ENCODE measurements at places on chromosomes 6 and 20.
A peak's percentile ranks its signal among the peaks of the same experiment; 100 is the strongest.

- DNase-seq: no peak
Measured at GRCh38 chr6:154226461-154226860, 130.1 kb downstream of the IPCEF1 start.

DNA sequence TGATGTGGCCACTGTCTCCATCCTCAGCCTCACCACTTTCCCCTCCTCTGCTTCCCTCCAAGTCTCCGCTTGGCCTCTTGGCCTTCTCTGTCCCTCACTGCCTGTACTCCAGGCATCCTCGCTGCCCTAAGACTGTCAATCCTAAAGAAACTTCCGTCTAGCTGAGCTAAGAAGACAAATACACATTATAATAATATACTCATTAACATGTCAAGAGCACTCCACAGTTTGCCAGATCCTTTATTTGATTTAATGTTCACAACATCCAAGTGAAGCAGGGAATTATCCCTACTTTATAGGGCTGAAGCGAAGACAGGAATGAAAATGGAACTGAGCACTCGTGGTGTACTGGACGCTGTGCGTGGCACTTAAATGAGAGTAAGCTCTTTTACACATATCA is 72.4 kb upstream of the SLC22A23 start:
- no peak for DNase-seq

- no peak for DNase-seq
Measured at GRCh38 chr6:72416744-72417465, 205.0 kb upstream of the KCNQ5 start.

DNA sequence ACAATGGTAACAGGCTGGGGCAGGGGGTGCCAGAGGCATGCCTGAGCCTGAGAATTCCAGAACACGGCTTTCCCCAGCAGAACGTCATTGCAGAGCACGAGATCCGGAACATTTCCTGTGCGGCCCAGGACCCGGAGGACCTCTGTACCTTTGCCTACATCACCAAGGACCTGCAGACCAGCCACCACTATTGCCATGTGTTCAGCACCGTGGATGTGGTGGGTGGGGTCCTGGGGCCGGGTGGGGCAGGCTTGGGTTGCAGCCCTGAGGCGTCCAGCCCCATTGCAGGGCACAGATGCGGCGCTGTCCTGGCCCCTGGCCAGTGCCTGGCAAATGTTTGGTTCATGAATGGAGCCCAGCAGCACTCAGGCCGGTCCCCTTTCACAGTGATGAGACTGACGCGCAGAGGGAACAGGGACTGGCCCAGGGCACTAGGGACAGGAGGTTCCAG is 57.1 kb downstream of the TCP11 start:
- DNase-seq: no peak

GRCh38 chr6:161211380-161212035 is 62.4 kb downstream of the AGPAT4 start:
- no peak for DNase-seq

- no peak for DNase-seq
Measured at GRCh38 chr20:11205769-11206362, 532.1 kb upstream of the JAG1 start.

GRCh38 chr6:137157601-137158000 is 15.8 kb downstream of the IL22RA2 start:
- no peak for DNase-seq

DNA sequence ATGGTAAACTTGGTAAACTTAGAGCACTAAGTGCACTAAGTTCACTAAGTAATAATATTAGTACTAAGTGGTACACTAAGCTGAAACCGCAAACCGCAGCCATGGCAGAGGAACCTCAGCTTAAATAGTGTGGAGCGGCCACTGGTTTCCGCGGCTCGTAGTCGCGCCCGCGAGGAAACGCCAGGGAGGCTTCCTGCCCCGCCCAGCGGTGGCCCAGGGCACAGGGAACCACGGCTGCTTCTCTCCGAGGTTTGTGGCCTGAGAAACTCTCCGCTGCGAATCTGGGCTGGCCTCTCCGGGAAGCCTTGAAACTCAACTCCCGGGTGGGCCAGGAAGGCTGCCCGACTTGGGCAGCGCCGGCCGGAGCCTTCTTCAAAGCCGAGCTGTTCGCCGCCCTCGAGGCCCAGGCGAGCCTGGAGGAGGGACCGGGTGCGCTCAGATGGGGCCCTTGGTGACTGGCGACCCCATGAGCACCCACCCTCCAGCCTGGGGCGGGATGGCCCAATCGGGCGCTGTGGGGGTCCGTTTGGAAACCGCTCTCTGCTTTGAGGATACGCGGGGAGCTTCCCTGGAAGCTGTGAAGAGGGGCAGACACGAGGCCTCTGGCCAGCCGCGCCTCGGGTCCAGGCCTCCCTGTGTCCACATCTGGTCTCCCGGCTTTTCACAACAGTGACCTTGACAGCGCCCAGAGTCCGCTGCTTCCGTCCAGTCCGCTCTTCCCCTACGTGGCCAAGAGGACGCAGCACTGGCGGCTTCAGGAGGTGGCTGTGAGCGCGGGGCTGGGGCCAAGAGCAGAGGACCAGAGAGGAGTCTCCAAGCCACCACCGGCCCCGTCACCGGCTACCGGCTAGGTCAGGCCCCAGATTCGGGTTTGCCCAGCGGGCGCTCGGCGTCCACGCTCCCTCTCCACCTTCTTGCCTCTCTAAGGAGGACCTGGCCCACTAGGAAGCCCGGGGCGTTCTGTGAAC is 25.4 kb upstream of the HLA-E start:
- DNase-seq: peak; percentile 74
